Pulmonary artery endothelial cell (primary cell): ENCODE measurements at places on chromosomes 12 and 14. TPM values are rescaled to one million over a fixed set of nuclear protein-coding genes. Genes with fewer than 3 reads are reported as not detected.

The AMN gene
- 0.13 TPM in 1 of 2 replicates, not detected in the other for total RNA-seq

The PLEKHD1 gene
- total RNA-seq, result under 0.01 and 0.04 TPM in 2 replicates

The NOS1 gene
- 0.04 and 0.07 TPM in 2 replicates for total RNA-seq

The NGB gene
- not detected in 2 replicates for total RNA-seq

The CLEC2A gene
- total RNA-seq, result not detected in 2 replicates

The COX8C gene
- total RNA-seq, result not detected in 2 replicates

The CLEC1B gene
- total RNA-seq, result 0.18 TPM in 1 of 2 replicates, not detected in the other

The WDR20 gene
- 16.4 and 21.0 TPM in 2 replicates for total RNA-seq

The DPF3 gene
- 7.6 and 13.4 TPM in 2 replicates for total RNA-seq

The EIF2S3B gene
- 1.4 and 2.6 TPM in 2 replicates for total RNA-seq

The MGP gene
- 56.4 and 196 TPM in 2 replicates for total RNA-seq

The TMTC1 gene
- total RNA-seq, result 15.0 and 49.9 TPM in 2 replicates

The RPL10L gene
- not detected in 2 replicates for total RNA-seq

The DYRK4 gene
- 51.7 and 70.7 TPM in 2 replicates for total RNA-seq

The PLCZ1 gene
- 0.20 TPM in 1 of 2 replicates, not detected in the other for total RNA-seq

The WNT1 gene
- total RNA-seq, result not detected in 2 replicates

The FOXG1 gene
- 0.04 and 0.26 TPM in 2 replicates for total RNA-seq

The HSPB8 gene
- 2.9 and 8.7 TPM in 2 replicates for total RNA-seq

The MUCL1 gene
- total RNA-seq, result not detected in 2 replicates

The DDX23 gene
- 79.2 and 140 TPM in 2 replicates for total RNA-seq

The ALDH2 gene
- total RNA-seq, result 69.0 and 113 TPM in 2 replicates

The DEGS2 gene
- total RNA-seq, result 0.04 and 1.1 TPM in 2 replicates

The NXPH4 gene
- 0.13 and 0.28 TPM in 2 replicates for total RNA-seq

The ACSS3 gene
- total RNA-seq, result 0.07 TPM in 1 of 2 replicates, not detected in the other

The PIP4P1 gene
- 21.0 and 22.0 TPM in 2 replicates for total RNA-seq

The ITPR2 gene
- 48.7 and 96.2 TPM in 2 replicates for total RNA-seq

The OR10G3 gene
- total RNA-seq, result not detected in 2 replicates

The GALNT6 gene
- 75.0 and 112 TPM in 2 replicates for total RNA-seq
